ENCODE measurements at places on chromosomes 6 and 20.

DNA sequence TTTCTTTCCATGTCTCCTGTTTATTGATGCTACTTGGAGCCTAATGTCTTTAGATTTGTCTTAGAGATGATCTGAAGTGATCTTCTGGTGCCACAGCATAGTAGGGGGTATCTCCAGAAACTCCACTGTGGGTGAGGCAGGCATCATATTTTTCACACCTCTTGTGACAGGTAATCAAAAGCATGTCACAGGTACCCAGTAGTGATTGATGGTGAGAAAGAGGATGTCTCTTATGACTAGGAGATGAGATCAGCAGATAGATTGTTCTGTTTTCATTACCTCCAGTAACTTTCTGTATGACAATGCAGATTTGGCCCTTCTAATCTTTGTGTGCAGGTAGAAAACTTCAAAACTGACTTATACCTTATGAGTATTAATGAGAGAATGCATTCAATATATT lies 13.5 kb downstream of the NCOA7 start:
- DNase-seq: no peak

- no peak for DNase-seq
Measured at GRCh38 chr6:139327038-139327437, 35.2 kb upstream of the TXLNB start.

DNA sequence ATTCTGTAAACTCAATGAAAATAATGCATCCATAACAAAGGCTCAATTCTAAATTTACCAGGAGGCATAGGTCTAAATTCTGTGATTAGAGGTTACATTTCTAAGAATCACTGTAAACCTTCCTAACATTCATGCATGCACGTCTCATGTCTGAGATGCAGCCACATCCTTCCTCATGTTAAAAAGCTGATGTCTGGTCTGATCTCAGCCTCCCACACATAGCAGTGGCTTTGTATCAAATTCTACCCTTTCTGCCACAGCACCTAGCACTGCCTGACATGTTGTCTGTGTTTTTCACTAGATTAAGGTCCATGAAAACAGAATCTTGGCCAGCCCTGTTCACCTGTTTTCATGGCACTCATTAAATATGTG lies 171.1 kb downstream of the WDR27 start:
- DNase-seq: no peak

GRCh38 chr6:53390010-53390409 lies 41.3 kb upstream of the ELOVL5 start:
- no peak for DNase-seq

DNA sequence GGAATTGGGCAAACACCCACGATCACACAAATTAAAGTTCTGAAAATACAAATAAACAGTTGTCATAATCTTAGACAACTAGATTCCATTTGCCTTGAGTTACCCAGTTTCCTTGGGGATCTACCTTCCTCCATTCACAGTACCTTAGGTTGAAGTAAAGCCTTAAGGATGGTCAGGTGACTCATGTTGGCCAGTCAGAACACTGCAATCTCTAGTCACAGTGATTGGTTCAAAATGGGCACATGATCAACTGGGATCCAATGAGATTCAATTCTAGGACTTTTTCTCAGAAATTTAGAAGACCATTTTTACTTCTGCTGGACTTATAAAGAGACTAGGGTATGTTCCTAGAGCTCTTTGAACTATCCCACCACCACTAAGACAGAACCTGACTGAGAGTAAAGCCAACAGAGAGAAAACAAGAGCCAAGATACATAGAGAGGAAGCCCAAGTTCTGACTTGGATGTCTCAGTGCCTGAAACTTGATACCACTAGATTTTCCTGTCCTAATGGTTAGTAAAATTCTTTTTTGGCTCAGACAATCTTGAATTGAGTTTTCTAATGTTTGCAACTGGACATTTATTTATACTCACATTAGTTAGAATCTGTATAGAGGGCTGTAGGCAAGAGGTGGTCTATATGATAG lies 8.6 kb upstream of the CLIC5 start:
- DNase-seq: no peak

GRCh38 chr20:63704749-63705117 lies 3.0 kb downstream of the ARFRP1 start:
- DNase-seq: no peak

DNA sequence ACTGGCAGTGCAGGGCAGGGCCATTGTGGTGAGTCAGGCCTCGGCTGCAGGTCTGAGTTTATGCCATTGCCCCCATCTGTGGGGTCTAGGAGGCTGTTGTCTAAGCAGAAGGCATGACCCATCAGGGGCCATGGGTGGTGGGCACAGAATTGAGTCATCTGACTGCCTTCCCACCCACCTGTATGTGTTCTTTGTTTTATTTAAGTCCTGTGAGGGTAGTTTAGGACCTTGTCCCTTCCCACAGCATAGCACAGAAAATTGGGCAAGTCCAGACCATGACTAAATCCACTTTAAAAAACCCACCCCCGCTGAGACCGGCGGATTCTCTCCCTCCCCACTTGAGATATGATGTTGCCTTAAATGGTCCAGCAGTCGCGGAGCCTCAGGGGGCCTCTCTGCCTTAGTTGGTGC lies 40.3 kb downstream of the ERMARD start:
- no peak for DNase-seq

DNA sequence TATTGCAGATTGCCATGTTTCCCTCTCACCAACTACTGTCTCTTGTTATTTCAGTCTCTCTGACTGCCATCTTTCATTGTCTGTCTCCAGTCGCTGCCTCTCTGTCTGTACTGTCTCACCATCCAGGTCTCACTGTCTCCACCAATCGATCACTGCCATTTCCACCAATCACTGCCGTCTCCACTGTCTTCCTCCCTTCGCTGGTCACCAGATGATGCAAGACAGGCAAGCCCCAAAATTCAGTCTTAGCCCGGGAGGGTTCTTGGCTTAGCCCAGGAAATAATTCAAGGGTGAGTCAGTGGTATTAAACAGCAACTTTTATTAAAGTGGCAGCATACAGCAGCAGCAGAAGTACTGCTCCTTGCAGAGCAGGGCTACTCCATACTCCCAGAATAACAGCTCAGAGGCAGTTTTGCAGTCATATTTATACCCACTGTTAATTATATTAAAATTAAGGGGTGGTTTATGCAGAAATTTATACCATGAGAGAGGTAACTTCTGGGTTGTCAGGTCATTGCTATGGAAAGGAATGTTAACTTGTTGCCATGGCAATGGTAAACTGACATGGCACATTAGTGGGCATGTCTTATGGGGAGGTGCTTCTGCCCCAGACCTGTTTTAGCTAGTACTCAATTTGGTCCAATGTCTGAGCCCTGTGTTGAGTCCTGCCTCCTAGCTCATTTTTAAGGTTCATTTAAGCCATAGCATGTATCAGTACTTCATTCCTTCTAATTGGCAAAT lies 23.0 kb upstream of the ECHDC1 start:
- DNase-seq: peak; percentile 97

DNA sequence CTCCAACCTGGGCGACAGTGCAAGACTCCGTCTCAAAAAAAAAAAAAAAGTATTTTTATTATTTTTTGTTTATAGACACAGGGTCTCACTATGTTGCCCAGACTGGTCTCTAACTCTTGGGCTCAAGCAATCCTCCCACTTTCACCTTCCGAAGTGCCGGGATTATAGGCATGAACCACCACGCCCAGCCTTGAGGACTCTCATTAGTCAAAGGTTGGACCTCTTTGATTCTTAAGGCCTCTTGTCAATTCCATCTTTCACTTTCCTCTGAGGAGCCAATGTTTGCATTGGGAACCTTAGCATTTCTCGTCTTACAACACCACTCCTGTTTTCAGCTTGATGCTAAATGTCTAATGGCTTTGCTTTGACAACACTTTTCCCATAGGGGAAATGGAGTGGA lies 16.1 kb upstream of the CDK19 start:
- DNase-seq: no peak

DNA sequence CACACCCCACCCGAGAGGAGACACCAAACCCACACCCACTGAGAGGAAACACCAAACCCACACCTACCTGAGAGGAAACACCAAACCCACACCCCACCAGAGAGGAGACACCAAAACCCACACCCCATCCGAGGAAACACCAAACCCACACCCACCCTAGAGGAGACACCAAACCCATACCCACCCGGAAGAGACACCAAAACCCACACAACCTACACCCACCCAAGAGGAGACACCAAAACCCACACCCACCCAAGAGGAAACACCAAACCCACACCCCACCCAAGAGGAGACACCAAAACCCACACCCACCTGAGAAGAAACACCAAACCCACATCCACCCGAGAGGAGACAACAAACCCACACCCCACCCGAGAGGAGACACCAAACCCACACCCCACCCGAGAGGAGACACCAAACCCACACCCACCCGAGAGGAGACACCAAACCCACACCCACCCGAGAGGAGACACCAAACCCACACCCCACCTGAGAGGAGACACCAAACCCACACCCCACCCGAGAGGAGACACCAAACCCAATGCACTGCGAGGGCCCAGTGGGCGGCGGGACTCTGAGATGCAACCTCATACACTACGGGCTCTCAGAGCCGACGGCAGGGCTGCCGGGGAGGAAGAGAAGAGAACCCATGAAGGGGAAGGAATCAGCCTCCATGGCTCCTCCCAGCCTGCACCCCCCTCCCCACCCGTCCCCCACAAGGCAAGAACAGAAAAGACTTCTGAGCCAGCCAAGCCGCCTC lies 83.3 kb downstream of the TAF4 start:
- no peak for DNase-seq

GRCh38 chr6:130888246-130888645 lies 61.0 kb downstream of the SMLR1 start:
- no peak for DNase-seq

GRCh38 chr6:127462376-127462775 lies 3.2 kb upstream of the KIAA0408 start:
- peak; percentile 6 for DNase-seq

DNA sequence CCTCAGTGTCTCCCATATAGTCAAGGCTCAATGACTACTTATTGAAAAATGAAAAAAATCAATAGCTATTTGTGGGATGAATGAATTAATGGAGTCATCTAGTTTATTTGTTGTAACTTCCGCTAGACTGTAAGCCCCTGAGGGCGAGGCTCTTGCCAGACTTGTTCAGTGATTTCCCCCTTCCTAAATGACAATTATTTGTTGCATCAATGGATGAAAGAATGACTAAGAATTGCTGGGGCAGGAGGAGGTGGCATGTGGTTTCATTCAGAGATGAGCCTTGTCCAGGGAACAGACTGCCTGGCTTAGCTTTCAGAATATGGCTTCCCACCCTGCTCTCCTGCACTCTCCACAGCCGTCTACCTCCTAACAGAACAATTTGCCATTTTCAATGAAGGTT lies 1.1 kb upstream of the PRELID3B start:
- peak; percentile 47 for DNase-seq

GRCh38 chr20:1563598-1563997 lies 6.1 kb upstream of the SIRPD start:
- DNase-seq: no peak

- peak; percentile 35 for DNase-seq
Measured at GRCh38 chr6:159935633-159936032, 33.2 kb upstream of the IGF2R start.

- DNase-seq: no peak
Measured at GRCh38 chr6:46135176-46135575, 5.4 kb downstream of the ENPP4 start.

DNA sequence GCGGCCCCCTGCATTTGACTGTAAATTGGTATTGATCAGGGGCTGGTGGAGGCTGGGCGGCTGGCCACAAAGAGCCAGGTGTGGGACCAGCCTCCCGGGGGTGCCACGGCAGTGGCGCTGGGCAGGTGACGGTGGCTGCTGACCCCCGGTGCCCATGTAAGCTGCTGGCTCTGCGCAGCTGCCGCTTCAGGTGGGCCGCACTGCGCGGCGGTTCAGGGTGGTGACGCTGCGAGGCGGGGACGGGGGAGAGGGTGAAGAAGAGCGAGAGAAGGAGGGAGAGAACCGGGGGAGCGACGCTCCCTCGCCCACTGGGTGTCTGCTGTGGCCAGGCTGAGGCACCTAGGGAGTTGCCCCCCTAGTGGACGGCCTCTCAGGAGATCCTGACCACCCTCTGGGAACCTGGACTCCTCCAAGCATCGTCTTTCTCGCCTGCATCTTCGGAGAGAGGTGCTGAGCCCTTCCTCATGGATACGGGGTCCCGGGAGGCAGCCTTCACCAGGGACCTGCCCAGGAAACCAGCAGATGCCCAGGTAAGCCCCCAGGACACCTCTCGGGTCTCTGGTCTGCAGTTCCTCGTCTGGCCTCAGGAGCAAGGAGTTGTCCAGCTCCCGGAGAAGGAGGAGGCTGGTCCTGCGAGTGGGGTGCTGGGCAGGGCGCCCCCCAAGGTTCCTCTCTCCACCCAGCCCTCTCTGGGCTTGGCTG lies 77.5 kb upstream of the GATA5 start:
- DNase-seq: no peak

DNA sequence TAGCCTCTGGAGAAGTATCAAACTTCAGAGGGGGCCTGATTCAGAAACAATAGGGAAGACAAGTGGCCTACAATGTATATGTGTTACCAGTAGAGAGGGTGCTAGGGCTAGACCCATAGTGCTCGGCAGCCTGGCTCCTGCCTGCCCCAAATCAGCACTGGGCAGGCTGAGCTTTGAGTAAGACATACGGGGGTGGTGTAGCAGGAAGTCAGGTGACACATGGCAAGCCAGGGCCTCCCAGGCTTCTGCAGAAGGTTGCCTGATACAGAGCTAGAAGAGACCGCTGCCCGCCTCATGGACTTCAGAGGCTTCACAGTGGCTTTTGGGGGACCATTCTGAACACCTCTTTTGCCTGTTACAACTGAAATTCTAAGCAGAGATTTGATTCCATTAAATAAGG lies 43.4 kb downstream of the RALY start:
- no peak for DNase-seq

DNA sequence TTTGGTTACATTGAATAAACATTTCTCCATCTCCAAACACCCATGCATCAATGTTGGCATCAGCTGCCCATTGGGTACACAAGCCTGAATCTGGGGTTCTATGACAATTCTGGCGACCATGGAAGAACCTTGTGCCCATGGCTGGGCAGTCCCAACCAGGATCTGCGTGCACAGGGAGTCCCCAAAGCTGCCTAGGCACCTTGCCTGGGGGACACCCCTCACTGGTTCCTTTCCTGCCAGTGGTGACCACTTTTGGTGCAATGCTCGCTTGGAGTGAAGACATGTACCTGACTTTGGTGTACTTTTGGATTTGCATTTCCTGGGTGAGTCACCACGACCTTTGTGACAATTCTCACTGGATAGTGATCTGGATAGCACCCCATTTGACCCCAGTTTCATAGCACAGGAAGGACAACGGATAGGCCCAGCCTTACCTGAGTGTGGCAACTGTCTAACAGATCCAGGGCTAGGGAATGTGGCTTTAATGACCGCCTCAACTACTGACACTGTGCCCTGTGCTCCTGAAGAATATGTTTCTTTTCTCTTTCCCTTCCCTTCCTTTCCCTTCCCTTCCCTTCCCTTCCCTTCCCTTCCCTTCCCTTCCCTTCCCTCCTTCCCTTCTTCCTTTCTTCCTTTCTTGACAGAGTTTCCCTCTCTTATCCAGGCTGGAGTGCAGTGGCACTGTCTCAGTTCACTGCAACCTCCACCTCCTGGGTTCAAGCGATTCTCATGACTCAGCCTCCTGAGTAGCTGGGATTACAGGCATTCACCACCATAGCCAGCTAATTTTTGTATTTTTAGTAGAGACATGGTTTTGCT lies 7.1 kb downstream of the SPINT3 start:
- DNase-seq: no peak

All from AG10803 (cell line).